ENCODE measurements at places on chromosomes 7 and 10.

DNA sequence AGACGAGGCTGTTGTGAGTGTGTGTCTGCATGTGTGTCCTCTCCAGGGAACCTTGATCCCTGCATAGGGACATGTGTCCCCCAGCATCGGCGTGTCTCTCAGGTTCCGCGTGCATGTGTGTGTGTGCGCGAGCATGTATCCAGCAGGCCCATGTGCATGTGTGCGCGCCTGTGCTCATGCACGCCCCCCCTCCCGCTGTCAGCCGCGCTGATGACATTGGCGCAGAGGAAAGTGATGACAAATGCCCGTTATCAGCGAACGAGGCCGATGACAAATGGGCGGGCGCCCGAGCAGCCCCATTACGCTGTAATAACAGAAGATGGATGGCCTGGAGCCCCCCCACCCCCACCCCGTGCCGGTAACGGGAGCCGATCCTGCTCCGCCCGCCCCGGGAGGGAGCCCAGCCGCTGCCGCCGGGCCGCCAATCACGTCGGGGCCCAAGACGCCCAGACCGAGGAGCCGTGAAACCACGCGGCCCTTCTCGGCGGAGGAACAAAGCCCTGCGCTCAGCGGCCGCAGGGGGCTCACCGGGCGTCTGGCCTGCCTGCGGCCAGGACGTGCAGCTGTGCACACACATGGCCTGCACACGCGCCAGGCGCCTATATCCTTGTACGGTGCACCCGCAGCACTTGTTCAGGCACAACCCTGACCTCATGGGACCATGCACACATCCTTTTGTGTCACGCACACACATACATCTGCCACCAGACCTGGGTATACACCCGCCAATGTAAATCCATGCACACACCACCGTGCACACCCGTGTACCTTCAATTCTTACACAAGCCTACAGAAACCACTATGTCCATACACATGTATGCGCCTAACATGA, 21.5 kb downstream of the POLL start:
- no peak for DNase-seq

DNA sequence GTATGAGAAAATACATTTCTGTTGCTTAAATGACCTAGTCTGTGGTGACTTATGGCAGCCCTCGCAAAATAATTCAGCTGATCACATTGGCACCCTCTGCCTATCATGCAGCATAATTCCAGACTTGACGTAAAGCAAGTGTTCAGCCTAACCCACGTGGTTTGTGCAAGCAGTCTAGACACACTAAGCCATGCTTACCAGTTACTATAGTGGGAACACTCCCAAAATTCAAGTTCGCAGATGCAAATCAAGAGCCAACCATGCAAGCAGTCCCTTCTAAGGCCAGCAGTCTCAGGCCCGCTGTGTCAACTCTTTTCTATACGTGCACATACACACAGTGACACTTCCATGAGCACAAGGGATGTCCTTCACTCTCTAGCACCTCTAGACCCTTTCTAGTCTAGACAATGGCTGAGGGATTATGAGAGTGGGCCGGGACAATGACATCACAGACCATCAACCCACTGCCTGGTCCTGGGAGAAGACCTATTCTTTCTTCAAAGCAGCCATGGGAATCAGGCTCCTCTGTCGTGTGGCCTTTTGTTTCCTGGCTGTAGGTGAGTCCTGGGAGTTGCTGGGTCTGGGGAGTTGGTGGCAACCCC, 29.0 kb upstream of the PRSS1 start:
- DNase-seq = no peak

DNA sequence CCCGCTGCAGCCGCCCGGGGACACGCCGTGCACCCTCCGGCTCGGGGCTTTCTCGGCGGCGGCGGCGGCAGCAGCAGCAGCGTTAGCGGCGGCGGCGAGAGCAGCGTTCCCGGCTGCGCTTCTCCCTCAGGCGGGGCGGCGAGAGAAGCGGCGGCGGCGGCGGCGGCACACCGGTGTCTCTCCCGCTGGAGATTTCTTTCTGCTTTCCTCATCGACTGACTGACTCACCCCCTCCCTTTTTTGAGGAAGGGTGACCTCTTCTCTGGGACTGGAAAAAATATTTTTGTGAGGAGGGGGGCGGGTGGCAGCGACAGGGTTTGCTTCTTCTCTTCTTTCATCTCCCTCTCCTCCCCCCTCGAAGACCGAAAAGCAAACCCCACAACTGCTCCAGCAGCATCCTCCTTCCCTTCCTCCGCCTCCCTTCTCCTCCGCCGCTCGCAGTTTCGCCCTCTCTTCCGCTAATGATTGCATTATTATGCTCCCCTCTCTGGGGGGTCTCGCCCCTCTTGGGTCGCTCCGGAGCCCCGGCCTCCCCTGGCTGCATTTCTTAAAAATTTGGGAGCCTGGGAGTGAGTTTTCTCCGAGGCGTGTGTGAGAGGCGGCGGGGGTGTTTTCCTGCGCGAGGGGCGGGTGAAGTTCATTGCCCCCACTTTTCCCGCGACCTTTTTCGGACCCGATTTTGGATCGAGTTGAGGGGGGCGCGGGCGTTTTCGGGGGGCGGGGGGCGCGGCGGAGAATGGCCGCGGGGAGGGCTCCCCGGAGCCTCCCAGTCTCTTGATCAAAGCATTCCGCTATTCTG, 411 bp downstream of the AUTS2 start:
- DNase-seq = no peak

DNA sequence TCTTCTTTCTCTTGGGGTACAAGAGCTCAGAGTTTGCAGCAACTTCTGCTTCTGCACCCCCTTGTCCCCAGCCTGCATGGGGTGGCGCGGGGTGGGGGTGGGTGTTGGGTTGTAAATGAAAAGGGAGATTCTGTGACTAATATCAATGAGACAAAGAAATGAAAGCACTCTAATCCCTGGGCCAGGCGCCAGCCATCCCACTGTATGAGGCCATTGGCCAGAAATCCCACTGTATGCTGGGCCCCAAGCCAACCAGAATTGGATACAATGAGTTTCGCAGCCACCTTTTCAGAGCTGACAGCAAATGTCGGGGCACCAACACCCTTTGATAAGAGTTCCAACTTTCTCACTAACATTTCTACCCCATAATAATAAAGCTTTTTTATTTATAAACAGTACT, 10.9 kb upstream of the PTN start:
- no peak for DNase-seq

- DNase-seq = no peak
Measured at GRCh38 chr10:66931949-66932343, 6.1 kb downstream of the LRRTM3 start.

- no peak for DNase-seq
Measured at GRCh38 chr7:89772276-89772675, 382.0 kb upstream of the STEAP1 start.

All from stimulated activated CD4-positive, alpha-beta T cell treated with anti-CD3 and anti-CD28 coated beads, Interleukin-15, amount 100 ng/mL, for 48 hours (primary cell).